ENCODE measurements at places on chromosomes 5 and 9.

DNA sequence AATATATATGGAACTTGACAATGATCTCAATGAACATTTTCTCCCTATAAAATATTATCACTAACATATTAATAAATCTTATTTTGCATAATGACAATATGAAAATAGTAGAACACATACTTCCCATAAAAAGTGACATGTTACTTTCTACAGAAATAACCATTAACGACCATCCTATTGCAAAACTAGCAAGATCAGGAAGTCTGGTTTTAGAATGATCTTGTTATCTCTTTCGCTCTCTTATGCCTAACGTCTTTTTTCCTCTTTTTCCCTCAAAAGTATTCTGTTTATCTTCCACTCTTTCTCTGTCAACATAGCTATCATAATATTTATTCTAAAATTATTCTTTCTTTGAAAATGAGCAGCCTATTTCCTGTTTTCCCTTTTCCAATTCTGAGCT, 21.6 kb upstream of the C5orf46 start:
- ATAC-seq: no peak

- peak; percentile 65 for ATAC-seq
Observed at GRCh38 chr5:78544561-78545201, 103.9 kb downstream of the LHFPL2 start.

DNA sequence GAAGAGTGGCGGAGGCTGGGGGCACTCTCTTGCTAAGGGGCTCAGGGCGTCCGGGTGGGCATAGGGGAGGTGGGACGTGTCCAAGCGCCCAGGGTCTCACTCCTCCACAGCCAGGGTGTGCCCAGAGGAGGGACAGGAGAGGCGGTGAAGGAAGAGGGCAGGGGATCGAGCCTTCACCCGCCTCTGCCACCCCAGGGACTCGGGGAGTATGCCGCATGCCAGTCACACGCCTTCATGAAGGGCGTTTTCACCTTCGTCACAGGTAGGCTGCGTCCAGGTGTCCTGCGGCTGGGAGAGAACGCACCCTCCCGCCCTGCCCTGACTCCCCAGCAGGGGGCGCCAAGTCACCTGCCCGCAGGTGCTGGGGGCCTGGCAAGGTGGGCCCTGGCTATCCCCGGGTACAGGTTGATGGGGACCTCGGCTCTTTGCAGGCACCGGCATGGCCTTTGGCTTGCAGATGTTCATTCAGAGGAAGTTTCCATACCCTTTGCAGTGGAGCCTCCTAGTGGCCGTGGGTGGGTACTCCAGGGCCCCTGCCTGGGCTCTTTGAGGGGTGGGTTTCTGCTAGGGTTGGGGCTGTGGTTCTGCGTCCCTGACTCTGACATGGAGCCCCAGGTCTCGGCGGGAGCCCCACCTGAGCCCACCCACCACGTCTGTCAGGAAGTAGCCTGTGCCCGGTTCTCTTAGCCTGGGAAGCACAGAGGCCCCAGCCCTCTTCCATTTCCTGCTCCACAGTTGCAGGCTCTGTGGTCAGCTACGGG, 552 bp downstream of the TMEM141 start:
- peak; percentile 26 for ATAC-seq

- no peak for ATAC-seq
Observed at GRCh38 chr9:131640438-131641137, 95.3 kb downstream of the PRRT1B start.

- ATAC-seq: no peak
Observed at GRCh38 chr9:100401042-100401441, 25.9 kb upstream of the MSANTD3 start.

GRCh38 chr5:112923148-112923917, 1.3 kb upstream of the REEP5 start:
- ATAC-seq: peak; percentile 56

DNA sequence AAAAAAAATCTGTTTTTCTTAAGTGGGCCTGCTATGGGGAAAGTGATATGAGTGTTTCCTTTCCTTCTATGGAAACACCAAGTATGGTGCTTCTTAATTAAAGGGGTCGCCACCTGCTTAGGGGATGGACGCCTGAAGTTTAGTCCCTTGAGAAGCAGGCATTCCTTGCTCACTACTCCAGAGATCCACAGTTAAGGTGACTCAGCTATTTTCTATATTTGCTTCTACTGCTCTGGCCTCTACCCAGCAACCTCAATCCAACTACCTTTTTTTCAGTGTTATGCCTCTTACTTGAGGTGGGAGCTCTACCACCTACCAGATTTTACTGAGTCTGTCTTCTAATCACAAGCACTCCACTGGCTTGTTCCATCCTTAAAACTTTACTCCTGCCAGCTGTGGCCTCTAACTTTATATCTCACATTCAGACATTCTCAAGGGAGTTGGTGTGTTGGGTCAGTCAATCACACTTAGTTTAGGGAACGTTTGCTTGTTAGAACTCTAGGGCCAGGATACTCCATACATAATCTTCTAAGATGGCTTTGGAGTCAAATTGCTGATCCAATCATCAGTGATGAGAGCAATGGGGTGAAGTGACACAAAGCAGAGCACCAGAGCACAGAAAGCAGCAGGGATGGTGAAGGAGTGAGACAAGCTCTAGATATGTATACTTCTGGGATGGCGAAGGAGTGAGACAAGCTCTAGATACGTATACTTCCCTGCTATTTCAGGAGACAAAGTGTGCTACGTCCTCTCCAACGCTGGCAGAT, 708.1 kb downstream of the EFNA5 start:
- ATAC-seq: no peak

GRCh38 chr9:133996531-133997520, 4.7 kb upstream of the VAV2 start:
- ATAC-seq: no peak

- ATAC-seq: no peak
Observed at GRCh38 chr5:87048156-87048555, 219.5 kb upstream of the RASA1 start.

GRCh38 chr5:66209350-66209749, 65.2 kb downstream of the SREK1 start:
- no peak for ATAC-seq

DNA sequence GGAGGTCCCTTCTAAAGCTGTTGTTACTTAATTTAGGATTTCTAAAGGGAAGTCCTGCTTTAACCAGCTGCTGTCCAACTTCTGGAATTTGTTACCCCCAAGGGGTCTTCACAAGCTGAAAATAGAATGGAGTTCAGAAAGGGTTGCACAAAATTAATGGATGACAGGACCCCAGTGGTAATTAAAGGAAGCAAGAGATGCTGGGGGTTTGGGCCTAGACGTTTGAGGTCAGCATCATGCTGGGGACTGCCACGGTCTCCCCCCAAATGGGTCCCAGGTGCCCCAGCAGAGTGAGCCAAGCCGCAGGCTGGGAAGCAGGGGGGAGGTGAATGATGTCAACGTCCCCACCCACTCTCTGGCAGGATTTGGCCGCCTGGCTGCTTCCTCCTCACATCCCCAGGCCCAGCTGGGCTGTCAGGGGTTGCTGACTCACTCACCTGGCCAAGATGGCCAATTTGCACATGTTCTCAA, 97.5 kb upstream of the ARAP3 start:
- ATAC-seq: peak; percentile 34

DNA sequence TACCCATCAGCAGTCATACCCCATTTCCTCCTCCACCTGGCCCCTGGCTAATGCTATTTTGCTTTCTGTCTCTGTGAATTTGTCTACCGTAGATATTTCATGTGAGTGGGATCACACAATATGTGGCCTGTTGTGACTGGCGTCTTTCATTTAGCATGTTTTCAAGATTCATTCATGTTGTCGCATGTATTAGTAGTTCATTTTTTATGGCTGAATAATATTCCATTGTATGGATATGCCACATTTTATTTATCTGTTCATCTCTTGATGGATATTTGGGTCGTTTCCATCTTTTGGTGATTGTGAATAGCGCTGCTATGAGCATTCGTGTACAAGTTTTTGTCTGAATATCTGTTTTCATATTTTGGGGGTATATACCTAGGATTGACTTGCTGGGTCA, 33.9 kb downstream of the PSD2 start:
- ATAC-seq: no peak

GRCh38 chr5:112263469-112263868, 155.6 kb downstream of the EPB41L4A start:
- ATAC-seq: no peak

DNA sequence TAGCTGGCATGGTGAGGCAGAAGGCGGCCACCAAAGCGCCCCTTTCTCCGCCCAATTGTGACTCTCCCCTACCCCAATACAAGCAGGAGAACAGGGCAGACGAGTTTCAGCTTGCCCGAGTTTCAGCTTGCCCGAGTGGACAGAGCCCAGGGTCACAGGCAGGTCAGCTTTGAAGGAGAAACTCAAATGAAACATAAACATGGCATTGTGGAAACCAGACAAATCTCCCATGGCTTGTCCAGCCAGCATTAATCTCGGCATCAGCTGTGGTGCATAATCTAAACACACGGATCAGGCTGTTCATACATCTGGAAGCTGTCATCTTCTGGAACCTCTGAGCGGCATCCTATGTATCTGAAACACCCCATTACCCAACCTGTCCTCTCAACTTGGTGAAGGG, 16.9 kb downstream of the PTCH1 start:
- no peak for ATAC-seq

DNA sequence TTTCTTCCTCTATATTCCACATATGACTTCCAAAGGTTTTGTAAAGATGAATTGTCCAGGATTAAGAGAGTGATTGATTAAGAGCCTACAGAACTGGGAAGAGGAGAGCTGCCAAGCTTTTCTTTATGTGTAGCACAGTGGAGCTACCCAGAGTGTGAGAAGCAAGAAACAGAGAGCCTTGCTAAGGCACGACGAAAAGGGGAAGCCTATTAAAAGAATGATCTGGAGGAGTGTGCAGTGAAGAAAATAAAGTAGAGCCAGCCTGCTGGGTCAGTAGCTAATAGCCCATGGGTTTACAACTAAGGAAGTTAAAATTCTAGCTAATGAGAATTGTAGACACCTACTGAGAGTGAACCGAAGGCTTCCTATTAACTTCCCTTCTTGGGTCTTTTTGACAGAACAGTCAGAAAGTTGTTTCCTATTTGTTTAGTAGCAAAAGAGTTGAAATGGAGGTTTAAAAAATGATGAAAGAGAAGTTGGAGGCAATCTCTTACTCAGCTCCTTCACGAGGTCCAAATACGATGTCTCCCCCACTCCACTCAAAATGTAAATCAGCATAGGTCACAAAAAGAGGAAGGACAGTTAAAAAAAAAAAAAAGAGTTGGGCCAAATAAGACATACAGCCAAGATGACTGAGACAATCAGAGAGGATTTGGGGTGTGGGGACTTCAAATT, 957 bp upstream of the PRR16 start:
- peak; percentile 54 for ATAC-seq

DNA sequence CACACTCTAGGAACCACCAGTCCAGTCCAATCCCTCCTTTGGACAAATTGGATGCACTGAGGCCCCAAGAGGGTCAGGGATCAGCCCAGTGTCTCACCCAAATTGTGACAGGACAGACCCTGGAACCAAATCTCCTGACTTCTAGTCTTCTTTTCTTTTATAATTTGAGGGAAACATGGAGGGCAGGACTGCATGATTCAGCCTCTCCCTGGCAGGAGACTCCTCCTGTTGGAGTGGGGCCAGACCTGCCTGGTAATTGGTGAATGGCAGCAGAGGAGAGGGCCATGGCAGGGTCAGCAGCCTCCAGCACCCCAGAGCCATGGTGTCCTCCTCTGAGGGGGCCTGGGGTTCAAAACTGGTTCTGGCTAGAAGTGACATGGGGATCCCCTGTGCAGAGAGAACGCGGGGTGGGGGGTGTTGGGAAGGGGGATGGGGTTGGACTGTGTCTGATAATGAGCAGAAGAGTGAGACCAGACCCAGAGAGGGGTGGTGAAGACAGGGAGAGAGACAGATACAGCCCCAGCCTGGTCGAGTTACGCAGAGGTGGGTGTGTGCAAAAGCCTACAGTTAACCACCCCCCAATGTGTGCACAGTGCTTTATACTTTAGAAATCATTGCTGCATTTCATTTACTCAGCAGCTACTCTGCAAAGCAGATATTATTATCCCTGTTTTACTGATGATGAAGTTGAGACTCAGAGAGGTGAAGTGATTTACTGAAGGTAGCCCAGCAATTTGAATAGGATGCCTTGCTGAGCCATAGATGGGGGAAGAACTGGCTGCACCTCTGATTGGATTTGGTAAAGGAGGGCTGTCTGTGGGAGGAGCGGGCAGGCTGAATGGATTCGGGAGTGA, 3.8 kb upstream of the SYNPO start:
- ATAC-seq: no peak

DNA sequence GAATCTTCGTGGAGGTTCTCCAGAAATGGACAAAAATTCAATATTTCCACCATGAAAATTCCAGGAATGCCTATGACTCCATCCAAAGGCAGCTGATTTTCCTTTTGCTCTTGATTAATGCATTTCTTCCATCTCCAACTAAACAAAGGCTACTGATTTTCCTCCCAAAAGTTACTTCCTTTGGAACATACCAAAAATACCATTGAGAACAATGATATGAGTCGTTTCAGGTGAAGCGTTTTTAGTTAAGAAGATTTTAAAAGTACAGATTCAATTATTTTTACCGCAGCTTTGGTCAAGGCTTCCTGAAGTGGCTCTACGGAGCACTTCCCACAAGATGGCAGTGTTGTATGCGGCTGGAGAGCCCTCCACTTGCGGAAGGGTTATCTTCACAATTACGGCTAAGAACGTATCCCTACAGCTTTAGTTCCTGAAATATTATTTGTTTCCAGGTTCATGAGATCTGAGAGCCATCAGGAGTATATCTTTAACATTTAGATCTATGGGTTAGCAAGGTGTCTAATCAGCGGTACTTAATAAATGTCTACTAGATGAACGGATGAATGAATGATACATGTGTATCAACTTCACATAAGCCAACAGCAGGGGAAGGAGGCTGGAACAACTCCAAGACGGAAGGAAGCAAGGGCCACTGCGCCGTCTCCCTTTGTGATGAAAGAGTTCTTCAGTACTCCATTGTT, 35.9 kb upstream of the ARSB start:
- ATAC-seq: no peak

DNA sequence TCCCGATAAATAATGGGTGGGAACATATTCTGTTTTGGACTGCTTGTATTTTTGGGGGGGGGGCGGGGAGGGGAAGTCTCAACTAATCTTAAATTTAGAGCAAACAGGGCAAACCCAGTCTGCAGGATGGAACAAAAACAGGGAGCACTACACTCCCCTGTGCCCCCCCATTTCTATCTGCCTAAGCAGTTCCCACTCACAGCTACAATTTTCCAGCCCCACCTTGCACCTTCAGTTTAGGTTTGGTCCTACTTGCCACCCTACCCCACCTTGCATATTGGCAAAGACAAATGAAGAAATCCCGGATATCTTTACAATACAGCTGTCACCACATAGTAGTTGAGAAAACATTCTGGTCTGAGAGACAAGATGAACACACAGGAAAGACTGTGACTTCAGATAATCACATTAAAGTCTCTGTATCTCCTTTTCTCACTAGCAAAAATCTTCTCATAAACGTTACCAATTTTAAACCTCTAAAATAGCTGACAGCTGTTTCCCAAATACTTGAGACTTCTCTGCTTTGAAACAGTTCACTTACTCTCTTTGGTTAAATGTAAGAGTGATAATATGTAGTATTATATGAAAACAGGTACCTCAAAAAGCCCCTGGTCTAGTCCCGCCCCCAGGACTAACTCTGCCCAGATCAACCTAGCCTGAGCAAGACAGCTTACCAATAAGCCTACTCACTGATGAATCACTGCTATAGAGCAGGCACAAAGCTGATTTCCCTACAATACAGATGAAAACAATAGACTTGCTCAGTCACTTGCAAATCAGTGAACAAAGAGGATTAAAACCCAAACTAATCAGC, 5.2 kb upstream of the RAPGEF6 start:
- ATAC-seq: peak; percentile 64

- ATAC-seq: peak; percentile 76
Observed at GRCh38 chr5:142915813-142916424, 145.7 kb downstream of the ARHGAP26 start.

GRCh38 chr9:133280392-133280791, 5.4 kb upstream of the ABO start:
- ATAC-seq: no peak

GRCh38 chr5:18465833-18466681, 831.8 kb downstream of the TAF11L14 start:
- ATAC-seq: peak; percentile 54
